Pancreas (tissue), 10 donors: ENCODE measurements at places on chromosomes 5 and 9. TPM values are rescaled to one million over a fixed set of nuclear protein-coding genes. Genes with fewer than 3 reads are reported as not detected.

ROR2 gene
- total RNA-seq, result 2.0 TPM

WNT8A gene
- not detected for total RNA-seq

LTC4S gene
- 3.7 TPM for total RNA-seq

CCL27 gene
- not detected for total RNA-seq

TMEM8B gene
- total RNA-seq, result 6.7 TPM

UBQLN1 gene
- total RNA-seq, result 43.8 TPM

ECSCR gene
- total RNA-seq, result 1.0 TPM

GABBR2 gene
- total RNA-seq, result not detected

NAIF1 gene
- total RNA-seq, result 4.5 TPM

PRLR gene
- 14.2 TPM for total RNA-seq

STC2 gene
- total RNA-seq, result 117 TPM

TMEM215 gene
- not detected for total RNA-seq

FAM151B gene
- 1.4 TPM for total RNA-seq

FBN2 gene
- total RNA-seq, result 0.51 TPM

DELE1 gene
- 32.1 TPM for total RNA-seq

GDF9 gene
- 0.37 TPM for total RNA-seq

TEX48 gene
- total RNA-seq, result not detected

IL4 gene
- not detected for total RNA-seq

CNTNAP3B gene
- 0.76 TPM for total RNA-seq

OR5C1 gene
- total RNA-seq, result not detected

FOXD4L5 gene
- total RNA-seq, result 0.12 TPM

PPP3R2 gene
- not detected for total RNA-seq

IFNA7 gene
- total RNA-seq, result not detected

GPR150 gene
- 5.7 TPM for total RNA-seq

CENPK gene
- total RNA-seq, result 0.51 TPM

ITGA1 gene
- total RNA-seq, result 6.3 TPM

C9orf43 gene
- total RNA-seq, result 0.52 TPM

GABRA6 gene
- not detected for total RNA-seq

C5orf52 gene
- total RNA-seq, result not detected

RLN2 gene
- not detected for total RNA-seq

LCN2 gene
- 52.1 TPM for total RNA-seq

TSSK1B gene
- not detected for total RNA-seq

OTULINL gene
- total RNA-seq, result 6.3 TPM

KYAT1 gene
- total RNA-seq, result 1.1 TPM

MARCHF11 gene
- 0.24 TPM for total RNA-seq

INSL6 gene
- total RNA-seq, result not detected

MAMDC4 gene
- total RNA-seq, result 3.8 TPM

AQP3 gene
- 26.0 TPM for total RNA-seq

HAVCR1 gene
- not detected for total RNA-seq

PCDHGA3 gene
- total RNA-seq, result 1.7 TPM

DMGDH gene
- 1.7 TPM for total RNA-seq

C9orf153 gene
- 0.12 TPM for total RNA-seq

GABRB2 gene
- total RNA-seq, result 0.18 TPM

EGR1 gene
- total RNA-seq, result 33.0 TPM

NDST1 gene
- 35.5 TPM for total RNA-seq

GARIN3 gene
- total RNA-seq, result not detected

SPINK13 gene
- total RNA-seq, result not detected

OR1L1 gene
- not detected for total RNA-seq
